ENCODE measurements at places on chromosomes 16 and 17. TPM values are rescaled to one million over a fixed set of nuclear protein-coding genes. Genes with fewer than 3 reads are reported as not detected.

DNA sequence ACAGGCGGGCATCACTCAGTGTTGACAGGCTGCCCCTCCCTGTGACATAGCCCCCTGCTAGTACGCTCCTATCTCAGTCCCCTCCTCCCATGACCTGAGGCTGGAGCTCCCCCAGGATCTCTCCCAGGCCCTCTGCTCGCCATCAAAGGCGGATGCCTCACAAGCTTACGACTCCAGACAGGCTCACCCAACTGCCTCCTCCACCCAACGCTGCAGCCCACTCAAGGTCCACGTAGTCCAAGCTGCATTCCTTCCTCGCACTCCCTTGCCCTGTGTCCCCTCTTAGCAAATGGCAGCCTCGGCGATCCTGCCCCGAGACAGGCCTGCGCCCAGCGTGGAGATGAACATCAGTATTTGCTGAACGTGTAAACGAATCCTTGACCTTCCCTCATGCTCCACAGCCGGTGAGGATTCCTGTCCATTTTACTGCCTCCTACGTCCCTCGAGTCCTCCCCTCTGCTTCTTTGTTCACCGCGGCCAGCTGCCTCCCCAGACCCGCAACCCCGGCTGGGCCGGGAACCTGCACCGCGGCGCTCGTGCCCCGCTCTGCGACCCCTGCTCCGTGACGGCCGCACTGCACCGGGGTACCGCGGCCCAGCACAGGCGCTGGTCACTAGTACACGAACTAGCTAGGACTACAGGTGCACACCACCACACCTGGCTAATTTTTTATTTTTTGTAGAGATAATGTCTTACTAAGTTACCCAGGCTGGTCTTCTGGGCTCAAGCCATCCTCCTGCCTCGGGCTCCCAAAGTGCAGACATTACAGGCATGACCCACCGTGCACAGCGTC lies 838 bp upstream of the TMEM97 start:
- H3K36me3 ChIP-seq: no peaks in the 10 kb centered on the region
- no peaks in the 10 kb centered on the region for H3K27me3 ChIP-seq
- H3K4me3 ChIP-seq: peak overlapping the region; percentile 50
- H3K4me1 ChIP-seq: peaks cover 6% of the 10 kb centered on the region
- peak overlapping the region; percentile 16 for H3K27ac ChIP-seq

GRCh38 chr16:83472776-83473501 lies 334.8 kb upstream of the HSBP1 start:
- H3K27ac ChIP-seq: no peak overlapping the region
- no peaks in the 10 kb centered on the region for H3K4me1 ChIP-seq
- no peaks in the 10 kb centered on the region for H3K36me3 ChIP-seq
- H3K4me3 ChIP-seq: no peak overlapping the region
- DNase-seq: no peak
- H3K27me3 ChIP-seq: no peaks in the 10 kb centered on the region

The SEC14L5 gene
- polyA plus RNA-seq: 0.38 TPM

- H3K27me3 ChIP-seq: no peaks in the 10 kb centered on the region
- no peak overlapping the region for H3K27ac ChIP-seq
- no peak overlapping the region for H3K4me3 ChIP-seq
- no peak for DNase-seq
- no peaks in the 10 kb centered on the region for H3K36me3 ChIP-seq
- H3K4me1 ChIP-seq: no peaks in the 10 kb centered on the region
These were observed 148.7 kb downstream of the CDRT15L2 start for GRCh38 chr17:20728181-20728580.

The PRM2 gene
- not detected for polyA plus RNA-seq

The RBFOX1 gene
- 0.45 TPM for polyA plus RNA-seq

DNA sequence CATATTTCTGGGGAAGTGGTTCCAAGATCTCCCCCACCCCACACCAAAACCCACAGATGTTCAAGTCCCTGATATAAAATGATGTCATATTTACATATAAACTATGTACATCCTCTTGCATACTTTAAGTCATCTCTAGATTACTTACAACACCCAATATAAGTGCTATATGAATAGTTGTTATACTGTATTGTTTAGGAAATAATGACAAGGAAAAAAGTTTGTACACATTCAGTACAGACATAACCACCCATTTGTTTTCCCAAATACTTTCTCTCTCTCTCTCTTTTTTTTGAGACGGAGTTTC lies 11.5 kb downstream of the CFDP1 start:
- H3K27me3 ChIP-seq: no peaks in the 10 kb centered on the region
- H3K36me3 ChIP-seq: no peaks in the 10 kb centered on the region
- H3K4me1 ChIP-seq: peaks cover 17% of the 10 kb centered on the region
- no peak for DNase-seq
- no peak overlapping the region for H3K4me3 ChIP-seq
- no peak overlapping the region for H3K27ac ChIP-seq

GRCh38 chr16:12580809-12581208 lies 222.9 kb downstream of the CPPED1 start:
- H3K36me3 ChIP-seq: no peaks in the 10 kb centered on the region
- H3K27ac ChIP-seq: no peak overlapping the region
- DNase-seq: no peak
- no peaks in the 10 kb centered on the region for H3K27me3 ChIP-seq
- H3K4me1 ChIP-seq: no peaks in the 10 kb centered on the region

DNA sequence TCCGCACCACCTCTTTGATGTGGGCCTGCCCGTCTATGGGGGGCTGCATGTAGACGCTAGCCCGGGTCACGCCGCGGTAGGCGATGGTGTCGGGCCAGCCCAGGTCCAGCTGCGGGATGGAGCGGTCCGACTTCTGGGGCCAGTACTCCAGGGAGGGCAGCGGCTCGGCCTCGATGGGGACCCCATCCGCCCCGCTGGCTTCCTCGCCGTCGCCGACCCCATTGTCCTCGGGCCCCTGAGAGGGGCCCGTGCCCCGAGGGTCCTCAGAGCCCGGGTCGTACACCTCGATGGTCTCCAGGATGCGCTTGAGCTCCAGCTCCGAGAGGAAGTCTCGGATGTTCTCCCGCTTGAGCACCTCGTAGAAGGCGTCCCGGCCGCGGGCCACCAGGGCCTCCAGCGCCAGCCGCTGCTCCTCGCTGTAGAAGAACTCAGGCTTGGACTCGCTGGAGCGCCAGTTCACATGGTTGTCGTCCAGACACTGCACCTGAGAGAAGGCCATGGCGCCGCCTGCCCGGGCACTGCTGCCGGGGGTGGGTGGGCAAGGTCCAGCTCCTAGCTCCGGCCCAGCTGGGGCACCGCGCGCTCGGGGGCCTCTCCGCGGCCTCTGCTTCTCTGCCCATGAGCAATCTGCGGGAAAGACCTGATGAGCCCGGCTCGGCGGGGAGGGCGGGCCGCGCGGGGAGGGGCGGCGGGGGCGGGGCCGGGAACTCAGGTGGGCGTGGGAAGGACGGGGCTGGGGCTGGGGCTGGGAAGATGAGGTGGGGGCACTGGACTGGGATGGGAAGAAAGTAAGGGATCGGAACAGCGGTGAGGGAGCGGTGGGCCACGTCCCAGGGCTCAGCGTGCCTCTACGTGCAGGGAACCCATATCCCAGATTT lies 782 bp downstream of the FAM83G start:
- no peak for DNase-seq
- no peaks in the 10 kb centered on the region for H3K36me3 ChIP-seq
- peak overlapping the region; percentile 64 for H3K4me3 ChIP-seq
- no peaks in the 10 kb centered on the region for H3K4me1 ChIP-seq
- no peaks in the 10 kb centered on the region for H3K27me3 ChIP-seq

The SLC4A1 gene
- not detected for polyA plus RNA-seq

DNA sequence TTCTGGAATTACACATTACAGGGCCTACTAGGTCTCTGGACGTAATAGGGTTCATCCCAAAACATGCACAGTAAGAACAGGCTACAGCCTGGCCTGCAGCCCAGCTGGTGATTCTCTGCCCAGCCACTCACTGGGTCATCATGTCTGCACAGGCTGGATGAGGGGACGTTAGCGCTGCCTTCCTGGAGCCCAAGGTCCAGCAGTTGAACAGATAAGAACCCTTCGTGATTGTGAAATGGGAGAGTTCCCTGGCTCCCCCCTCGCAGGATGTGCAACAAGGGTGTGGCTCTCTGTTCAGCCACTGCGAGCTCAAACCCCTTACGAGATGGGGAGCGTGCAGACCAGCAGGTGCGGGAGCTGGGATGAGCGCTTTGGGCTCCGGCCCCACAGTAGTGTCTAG lies 200.0 kb upstream of the CDH5 start:
- peaks cover 2% of the 10 kb centered on the region for H3K4me1 ChIP-seq
- no peak for DNase-seq
- H3K27me3 ChIP-seq: no peaks in the 10 kb centered on the region

GRCh38 chr17:44005527-44006271 lies 1.3 kb downstream of the NAGS start:
- H3K27ac ChIP-seq: no peak overlapping the region
- H3K36me3 ChIP-seq: no peaks in the 10 kb centered on the region
- no peak for DNase-seq
- peak overlapping the region; percentile 50 for H3K4me3 ChIP-seq

GRCh38 chr17:62808576-62808970 lies 459 bp upstream of the MARCHF10 start:
- H3K27me3 ChIP-seq: no peaks in the 10 kb centered on the region
- H3K4me3 ChIP-seq: no peak overlapping the region
- peaks cover 2% of the 10 kb centered on the region for H3K4me1 ChIP-seq
- DNase-seq: no peak
- H3K27ac ChIP-seq: no peak overlapping the region

The DGKE gene
- 5.0 TPM for polyA plus RNA-seq

- no peak overlapping the region for H3K27ac ChIP-seq
- H3K4me1 ChIP-seq: peaks cover 10% of the 10 kb centered on the region
- no peak overlapping the region for H3K4me3 ChIP-seq
- H3K36me3 ChIP-seq: no peaks in the 10 kb centered on the region
- H3K27me3 ChIP-seq: no peaks in the 10 kb centered on the region
- no peak for DNase-seq
These were observed 93.9 kb downstream of the MSI2 start for GRCh38 chr17:57350266-57350665.

The HS3ST3A1 gene
- 7.1 TPM for polyA plus RNA-seq

DNA sequence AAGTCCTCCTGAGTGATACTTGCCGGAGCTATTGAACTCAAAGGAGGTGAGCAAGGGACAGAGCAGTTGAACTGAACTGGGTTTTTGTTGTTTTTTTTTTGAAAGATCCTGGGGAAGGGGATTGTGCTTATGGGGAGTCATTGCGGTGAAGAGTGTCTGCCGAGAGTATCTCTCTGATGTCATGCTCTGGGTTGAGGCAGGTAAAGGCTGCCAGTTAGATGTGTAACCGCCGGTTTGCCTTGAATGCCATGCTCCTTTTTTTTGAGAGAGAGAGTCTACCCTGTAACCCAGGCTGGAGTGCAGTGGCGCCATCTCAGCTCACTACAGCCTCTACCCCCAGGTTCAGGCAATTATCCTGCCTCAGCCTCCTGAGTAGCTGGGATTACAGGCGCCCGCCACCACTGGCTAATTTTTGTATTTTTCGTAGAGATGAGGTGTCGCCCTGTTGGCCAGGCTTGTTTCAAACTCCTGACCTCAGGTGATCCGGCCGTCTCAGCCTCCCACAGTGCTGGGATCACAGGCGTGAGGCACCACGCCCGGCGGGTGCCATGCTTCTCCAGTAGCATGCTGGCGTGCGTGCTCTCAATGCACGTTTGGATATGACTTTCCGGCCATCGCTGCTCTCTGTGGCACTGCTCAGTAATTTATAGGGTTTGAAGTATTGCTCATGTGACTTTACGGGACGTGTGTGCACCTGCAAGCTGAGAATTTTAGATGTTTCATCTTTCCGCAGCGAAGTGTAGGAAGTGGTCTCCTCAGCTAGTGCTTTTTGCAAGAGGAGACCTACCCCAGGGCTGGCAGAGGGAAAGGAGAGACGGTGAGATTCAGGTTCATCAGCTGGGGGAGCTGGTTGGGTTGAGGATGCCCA lies 8.5 kb downstream of the ZC3H18 start:
- H3K4me1 ChIP-seq: no peaks in the 10 kb centered on the region
- no peaks in the 10 kb centered on the region for H3K27me3 ChIP-seq
- no peak overlapping the region for H3K27ac ChIP-seq
- DNase-seq: no peak
- H3K4me3 ChIP-seq: no peak overlapping the region

The TRPV2 gene
- polyA plus RNA-seq: 11.5 TPM

The FBXW10B gene
- 0.08 TPM for polyA plus RNA-seq

The LUC7L gene
- 68.5 TPM for polyA plus RNA-seq

GRCh38 chr16:2710711-2711231 lies 9.3 kb downstream of the PRSS27 start:
- H3K4me3 ChIP-seq: no peak overlapping the region
- no peak overlapping the region for H3K27ac ChIP-seq
- no peaks in the 10 kb centered on the region for H3K36me3 ChIP-seq
- DNase-seq: no peak

The DYNLRB2 gene
- polyA plus RNA-seq: 1.9 TPM

DNA sequence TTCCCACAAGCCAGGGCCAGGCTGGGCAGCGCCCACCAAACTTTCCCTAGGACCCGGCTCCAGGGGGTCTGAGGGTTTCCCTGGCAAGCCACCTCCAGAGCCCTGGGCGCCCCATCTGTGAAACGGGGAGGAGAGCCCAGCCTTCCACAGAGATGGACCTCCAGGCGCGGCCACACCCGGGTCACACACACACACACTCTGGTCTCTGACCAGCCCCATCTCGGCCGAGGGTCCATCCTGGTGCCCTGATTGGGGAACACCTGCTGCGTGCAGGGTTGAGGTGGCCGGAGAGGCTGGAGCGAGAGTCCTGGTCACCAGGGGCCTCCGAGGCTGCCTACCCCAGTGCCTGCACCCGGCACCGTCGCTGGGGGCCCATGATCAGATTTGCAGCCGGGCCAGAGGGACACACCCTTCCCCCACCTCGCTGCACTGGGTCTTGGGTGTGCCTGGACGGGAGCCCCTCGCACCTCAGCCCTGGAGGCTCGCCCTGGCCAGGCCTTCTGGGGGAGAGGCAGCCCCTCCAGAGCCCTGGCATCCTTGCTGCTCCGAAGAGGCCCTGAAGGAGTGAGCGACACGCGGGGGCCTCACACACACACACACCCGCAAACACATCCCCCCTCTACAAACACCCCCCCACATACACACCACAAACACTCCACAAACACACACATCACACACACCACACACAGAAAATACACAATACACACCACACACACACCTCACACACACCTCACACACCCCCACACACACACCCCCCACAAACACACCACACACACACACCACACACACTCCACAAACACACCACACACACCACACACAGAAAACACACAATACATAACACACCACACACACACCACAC lies 29.7 kb downstream of the SLC25A10 start:
- H3K4me3 ChIP-seq: no peak overlapping the region
- H3K27me3 ChIP-seq: no peaks in the 10 kb centered on the region
- no peaks in the 10 kb centered on the region for H3K4me1 ChIP-seq
- no peak overlapping the region for H3K27ac ChIP-seq

The C17orf50 gene
- not detected for polyA plus RNA-seq

The ITGA3 gene
- 28.2 TPM for polyA plus RNA-seq

The ARL5C gene
- not detected for polyA plus RNA-seq

The HNF1B gene
- polyA plus RNA-seq: 0.05 TPM

The TEKT5 gene
- 0.45 TPM for polyA plus RNA-seq

DNA sequence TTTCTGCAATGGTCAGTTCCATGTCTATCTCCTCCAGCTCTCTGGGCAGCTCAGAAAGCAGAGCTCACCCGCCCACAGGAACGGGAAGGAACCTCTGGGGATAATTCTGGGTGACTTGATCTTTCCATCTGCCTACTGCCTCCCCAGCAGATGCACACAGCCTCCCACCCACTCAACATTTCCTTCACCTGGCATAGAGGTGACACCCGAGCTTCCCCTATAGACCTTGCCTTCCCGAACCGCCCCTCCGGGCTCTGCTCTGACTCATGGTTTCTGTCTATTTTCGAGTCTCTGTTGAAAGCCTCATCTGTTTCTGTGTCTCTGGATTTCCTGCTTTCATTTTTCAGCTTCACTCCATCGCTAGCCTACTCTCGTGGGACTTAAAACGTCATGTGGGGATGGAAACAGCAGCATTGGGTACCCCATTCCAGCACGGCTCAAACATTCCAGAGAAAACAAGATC lies 11.4 kb downstream of the GGA3 start:
- no peaks in the 10 kb centered on the region for H3K4me1 ChIP-seq
- H3K27me3 ChIP-seq: no peaks in the 10 kb centered on the region
- no peak for DNase-seq
- H3K36me3 ChIP-seq: no peaks in the 10 kb centered on the region
- H3K4me3 ChIP-seq: no peak overlapping the region
